ENCODE measurements at places on chromosomes 2 and 18. TPM values are rescaled to one million over a fixed set of nuclear protein-coding genes. Genes with fewer than 3 reads are reported as not detected.

- DNase-seq: no peak
These were observed 7.2 kb upstream of the PROC start for GRCh38 chr2:127410871-127411652.

DNA sequence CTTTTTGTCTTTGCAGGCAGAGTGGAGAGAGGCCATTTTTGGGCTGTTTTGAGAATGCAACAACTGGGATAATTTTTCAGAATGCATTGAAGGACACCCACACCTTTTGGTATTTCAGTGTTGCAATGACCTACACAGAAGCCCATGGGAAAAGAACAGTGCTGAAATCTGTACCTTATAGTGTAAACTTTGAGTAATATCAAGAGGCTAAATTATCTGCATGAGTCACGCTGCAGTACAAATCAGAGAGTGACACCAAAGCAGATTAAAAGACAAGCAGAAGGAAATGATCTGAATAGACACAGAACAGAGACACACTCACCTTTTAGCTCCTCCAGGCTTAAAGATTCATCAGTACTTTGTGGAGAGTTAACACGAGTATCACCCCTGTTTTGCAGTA lies 265.3 kb downstream of the PAX3 start:
- no peak for DNase-seq

- no peak for DNase-seq
These were observed 841.4 kb upstream of the VRK2 start for GRCh38 chr2:57205241-57205640.

GRCh38 chr2:29881089-29881730 lies 40.2 kb downstream of the ALK start:
- no peak for DNase-seq

- DNase-seq: no peak
These were observed 126.5 kb downstream of the GALR1 start for GRCh38 chr18:77376043-77376732.

- DNase-seq: no peak
These were observed 5.5 kb downstream of the FZD5 start for GRCh38 chr2:207764096-207764630.

GRCh38 chr2:216596236-216596979 lies 36.8 kb upstream of the IGFBP2 start:
- no peak for DNase-seq

- no peak for DNase-seq
These were observed 982.1 kb downstream of the TSN start for GRCh38 chr2:122737429-122738077.

- peak; percentile 80 for DNase-seq
These were observed 5.4 kb upstream of the SATB2 start for GRCh38 chr2:199462956-199463692.

GRCh38 chr18:45670281-45670962 lies 53.6 kb upstream of the SLC14A1 start:
- DNase-seq: no peak

GRCh38 chr2:10752236-10752635 lies 30.8 kb downstream of the ATP6V1C2 start:
- DNase-seq: no peak

- no peak for DNase-seq
These were observed 93.3 kb upstream of the ALKAL2 start for GRCh38 chr2:381181-381580.

DNA sequence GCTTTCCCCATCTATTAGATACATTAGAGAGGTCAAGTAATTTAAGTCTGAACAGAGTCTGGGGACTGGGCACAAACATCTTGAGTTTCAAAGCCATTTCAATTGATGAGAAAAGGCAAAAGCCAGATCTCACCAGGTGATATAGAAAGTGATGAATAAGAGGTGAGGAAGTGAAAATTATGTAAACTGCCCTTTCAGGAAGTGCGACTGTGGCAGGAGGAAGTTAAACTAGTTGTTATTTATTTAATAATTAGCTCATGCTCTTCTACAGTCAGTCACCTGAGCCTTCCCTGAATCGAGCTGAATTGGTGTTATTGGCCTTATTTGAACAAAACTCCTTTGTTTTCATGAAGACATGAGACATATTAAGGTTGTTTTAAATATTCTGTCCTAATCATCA lies 115.1 kb downstream of the CDH20 start:
- no peak for DNase-seq

DNA sequence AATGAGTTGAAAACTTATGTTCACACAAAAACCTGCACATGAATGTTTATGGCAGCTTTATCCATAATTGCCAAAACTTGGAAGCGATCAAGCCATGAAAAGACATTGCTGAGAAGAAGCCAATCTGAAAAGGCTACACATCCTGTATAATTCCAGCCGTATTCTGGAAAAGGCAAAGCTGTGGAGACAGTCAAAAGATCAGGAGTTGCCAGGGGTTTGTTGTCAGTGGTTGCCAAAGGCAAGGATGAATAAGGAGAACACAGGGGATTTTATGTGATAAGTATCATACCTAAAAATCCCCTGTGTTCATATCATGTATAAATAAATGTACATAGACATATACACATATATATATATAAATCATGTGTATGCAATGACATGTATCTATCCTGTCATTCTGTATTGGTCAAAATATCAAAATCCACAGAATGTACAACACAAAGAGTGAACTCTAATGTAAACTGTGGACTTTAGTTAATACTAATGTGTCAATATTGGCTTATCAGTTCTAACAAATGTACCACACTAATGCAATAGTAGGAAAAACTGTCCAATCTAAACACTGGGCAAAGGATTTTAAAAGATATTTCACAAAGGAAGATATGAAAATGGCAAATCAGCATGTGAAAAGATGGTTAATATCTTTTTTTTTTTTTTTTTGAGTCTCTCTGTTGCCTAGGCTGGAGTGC lies 75.8 kb downstream of the PTRHD1 start:
- no peak for DNase-seq

- peak; percentile 18 for DNase-seq
These were observed 44.3 kb downstream of the C1QL2 start for GRCh38 chr2:119114266-119114665.

- DNase-seq: no peak
These were observed 79.5 kb downstream of the EPHA4 start for GRCh38 chr2:221492636-221493035.

GRCh38 chr18:23356915-23357601 lies 96.0 kb upstream of the RIOK3 start:
- no peak for DNase-seq

DNA sequence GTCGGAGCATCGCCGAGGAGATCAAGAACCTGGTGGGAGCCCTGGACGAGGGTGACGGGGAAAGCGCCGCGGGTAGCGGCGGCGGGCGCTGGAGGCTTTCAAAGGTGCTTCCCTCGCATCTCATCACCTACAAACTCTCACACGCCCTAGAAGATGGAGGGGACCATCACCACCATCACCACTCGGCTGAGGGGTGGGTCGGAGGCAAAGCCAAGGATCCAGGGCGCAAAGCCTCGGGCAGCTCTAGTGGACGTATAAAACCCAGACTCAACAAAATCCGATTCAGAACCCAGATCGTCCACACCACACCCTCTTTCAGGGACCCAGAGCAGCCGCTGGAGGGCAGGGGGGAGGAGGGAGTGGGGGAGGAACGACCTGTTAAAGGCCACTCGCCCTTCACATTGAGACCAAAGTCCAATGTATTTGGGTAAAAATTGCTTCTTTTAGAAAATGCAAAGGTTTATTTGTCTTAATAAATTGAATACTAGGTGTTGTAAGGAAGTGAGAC lies 1.5 kb downstream of the SOWAHC start:
- peak; percentile 53 for DNase-seq

DNA sequence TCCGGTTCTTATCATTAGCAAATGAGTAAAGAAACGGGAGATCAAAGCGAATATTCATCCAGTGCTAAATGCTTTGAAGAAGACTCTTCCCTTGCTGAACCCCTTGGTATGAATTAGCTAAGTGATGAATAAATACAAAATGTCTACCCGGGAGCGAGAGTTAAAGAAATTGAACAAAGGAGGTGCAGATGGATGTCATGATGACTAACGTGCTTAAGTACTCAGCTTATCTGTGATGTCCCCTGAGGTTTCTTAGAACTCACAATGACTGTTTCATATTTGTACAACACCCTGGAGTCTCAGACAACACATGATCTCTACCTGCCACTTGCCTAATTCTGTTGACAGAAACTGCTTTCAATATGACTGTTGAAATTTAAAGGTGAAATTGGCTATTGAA lies 148.5 kb downstream of the TMEM200C start:
- DNase-seq: no peak

ABCG8 gene
- not detected for total RNA-seq

CNTNAP5 gene
- total RNA-seq: 0.39 TPM

ANKRD62 gene
- total RNA-seq: not detected

MROH2A gene
- not detected for total RNA-seq

SNTG2 gene
- total RNA-seq: 12.7 TPM

CACNB4 gene
- total RNA-seq: 1.4 TPM

ZNF521 gene
- 3.3 TPM for total RNA-seq

RAPGEF4 gene
- total RNA-seq: 1.4 TPM

IL36B gene
- not detected for total RNA-seq

LINC00305 gene
- total RNA-seq: not detected

GBX2 gene
- total RNA-seq: 0.31 TPM

CYRIA gene
- 2.3 TPM for total RNA-seq

RAMP1 gene
- 0.63 TPM for total RNA-seq

GCA gene
- total RNA-seq: 31.0 TPM

EPAS1 gene
- 1.4 TPM for total RNA-seq

EPB41L5 gene
- 44.4 TPM for total RNA-seq
